GM23248 (cell line): ENCODE measurements at places on chromosomes 12 and 14. TPM values are rescaled to one million over a fixed set of nuclear protein-coding genes. Genes with fewer than 3 reads are reported as not detected.

The MIPOL1 gene
- 5.8 and 5.9 TPM in 2 replicates for total RNA-seq

The AKAP3 gene
- total RNA-seq: 0.22 and 0.89 TPM in 2 replicates

The IL31 gene
- total RNA-seq: not detected in 2 replicates

The RHOF gene
- 6.7 and 8.2 TPM in 2 replicates for total RNA-seq

The GZMH gene
- total RNA-seq: not detected in 2 replicates

The CDK4 gene
- total RNA-seq: 133 and 152 TPM in 2 replicates

The BMP4 gene
- not detected in 2 replicates for total RNA-seq

The RAN gene
- 389 and 541 TPM in 2 replicates for total RNA-seq

The VWF gene
- total RNA-seq: not detected in 2 replicates

The WSCD2 gene
- total RNA-seq: not detected in 2 replicates

The MUCL1 gene
- not detected in 2 replicates for total RNA-seq

The LMBR1L gene
- total RNA-seq: 22.0 and 62.9 TPM in 2 replicates

The ASB2 gene
- not detected in 2 replicates for total RNA-seq

The SIX1 gene
- total RNA-seq: 7.8 and 11.7 TPM in 2 replicates

The GUCY2C gene
- total RNA-seq: not detected in 2 replicates

The DLGAP5 gene
- total RNA-seq: 11.0 and 13.5 TPM in 2 replicates

The GDF3 gene
- not detected in 2 replicates for total RNA-seq

The C12orf60 gene
- 1.2 and 2.3 TPM in 2 replicates for total RNA-seq

The CISTR gene
- not detected in 2 replicates for total RNA-seq

The KITLG gene
- total RNA-seq: 98.4 and 146 TPM in 2 replicates

The PRPF39 gene
- total RNA-seq: 18.6 and 36.8 TPM in 2 replicates

The ZFHX2 gene
- total RNA-seq: under 0.01 TPM in 1 of 2 replicates, not detected in the other

The FSCB gene
- not detected in 2 replicates for total RNA-seq
